ENCODE measurements at places on chromosomes 5 and 9.

- H3K27me3 ChIP-seq: peaks cover 7% of the 10 kb centered on the region
- peaks cover 6% of the 10 kb centered on the region for H3K4me1 ChIP-seq
- H3K4me3 ChIP-seq: peak overlapping the region; percentile 31
- no peak overlapping the region for H3K27ac ChIP-seq
Measured at GRCh38 chr9:33748633-33749304, 46.6 kb upstream of the PRSS3 start.

- no peaks in the 10 kb centered on the region for H3K27me3 ChIP-seq
- peak; percentile 23 for DNase-seq
- no peaks in the 10 kb centered on the region for H3K4me1 ChIP-seq
- no peaks in the 10 kb centered on the region for H3K36me3 ChIP-seq
Measured at GRCh38 chr5:40879163-40879942, 29.9 kb upstream of the C7 start.

DNA sequence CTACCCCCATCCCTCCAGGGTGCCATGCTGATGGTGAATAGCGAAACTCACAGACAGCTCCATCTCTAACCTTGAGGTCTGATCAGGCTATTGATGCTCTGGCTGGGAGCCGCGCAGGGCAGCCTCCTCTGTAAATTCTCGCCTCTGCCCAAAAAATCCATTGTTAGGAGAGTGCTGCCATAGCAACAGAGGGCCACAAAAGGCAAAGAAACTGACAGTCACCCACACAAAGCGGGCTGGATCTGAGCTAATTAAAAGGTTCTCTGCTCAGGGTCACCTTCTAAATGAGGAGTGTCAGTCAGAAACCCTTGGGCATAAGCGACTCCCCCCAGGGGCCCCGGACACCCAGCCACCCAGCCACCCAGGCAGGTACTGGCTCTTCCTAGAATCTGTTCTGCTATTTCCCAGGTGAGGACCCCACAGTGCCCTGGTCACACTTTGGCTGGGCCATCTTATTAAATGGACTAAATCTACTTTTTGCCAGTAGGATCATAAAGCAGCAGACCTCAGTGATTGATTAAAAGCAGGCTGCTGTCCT, 126.7 kb downstream of the MED10 start:
- no peaks in the 10 kb centered on the region for H3K27me3 ChIP-seq
- H3K4me3 ChIP-seq: no peak overlapping the region
- no peak overlapping the region for H3K27ac ChIP-seq

DNA sequence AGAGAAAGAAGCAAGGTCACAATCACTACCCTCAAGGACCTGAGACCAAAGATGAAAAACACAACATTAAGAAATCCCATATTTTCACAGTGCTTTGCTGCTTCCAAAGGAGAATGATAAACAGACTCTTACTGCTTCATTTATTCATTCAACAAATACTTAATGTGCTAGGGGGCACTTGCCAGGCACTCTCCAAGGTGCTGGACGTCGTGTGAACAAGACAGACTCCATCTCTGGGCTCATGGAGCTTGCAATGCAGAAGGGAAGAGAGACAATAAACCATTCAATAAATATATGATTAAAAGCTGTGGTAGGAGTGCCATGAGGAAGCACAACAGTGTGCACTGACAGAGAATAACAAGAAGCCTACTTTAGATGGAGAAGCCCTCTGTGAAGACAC, 327.7 kb downstream of the CDK5RAP2 start:
- no peak overlapping the region for H3K27ac ChIP-seq
- no peak for DNase-seq
- no peak overlapping the region for H3K4me3 ChIP-seq
- H3K36me3 ChIP-seq: no peaks in the 10 kb centered on the region
- H3K4me1 ChIP-seq: no peaks in the 10 kb centered on the region

GRCh38 chr5:181105391-181106025, 25.5 kb downstream of the OR2V1 start:
- peaks cover 6% of the 10 kb centered on the region for H3K4me1 ChIP-seq
- H3K27me3 ChIP-seq: peaks cover 5% of the 10 kb centered on the region
- DNase-seq: no peak
- no peak overlapping the region for H3K27ac ChIP-seq
- no peak overlapping the region for H3K4me3 ChIP-seq
- no peaks in the 10 kb centered on the region for H3K36me3 ChIP-seq
